ENCODE measurements at places on chromosomes 7 and 10. TPM values are rescaled to one million over a fixed set of nuclear protein-coding genes. Genes with fewer than 3 reads are reported as not detected.

Gene SNX10
- 72.0 TPM for total RNA-seq

Gene PLEKHS1
- total RNA-seq, result 0.41 TPM

Gene TRIM73
- total RNA-seq, result 4.3 TPM

Gene PITX3
- total RNA-seq, result not detected

Gene TRIM74
- total RNA-seq, result 1.3 TPM

DNA sequence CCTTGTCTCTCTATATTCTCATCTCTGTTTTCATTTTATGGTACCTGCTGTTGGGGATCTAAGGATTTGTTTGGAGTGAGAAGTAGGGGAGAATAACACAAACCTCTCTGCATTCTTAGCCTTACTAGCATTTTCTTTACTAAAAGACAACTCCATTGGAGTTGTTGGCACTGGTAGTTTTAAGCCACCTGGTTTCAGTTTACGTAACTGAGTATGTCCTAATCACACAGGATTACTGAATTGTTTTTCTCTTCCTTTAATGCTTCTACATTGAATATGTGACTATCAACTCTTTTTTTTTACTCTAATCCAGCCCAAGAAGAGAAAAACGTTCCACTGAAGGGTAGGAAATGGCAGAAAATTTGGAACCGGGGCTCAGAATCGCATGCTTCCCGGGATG is 30.0 kb upstream of the TRIL start:
- no peaks in the 10 kb centered on the region for H3K4me1 ChIP-seq
- H3K36me3 ChIP-seq, result no peaks in the 10 kb centered on the region
- no peak overlapping the region for H3K27ac ChIP-seq
- H3K4me3 ChIP-seq, result no peak overlapping the region
- H3K27me3 ChIP-seq, result no peaks in the 10 kb centered on the region

GRCh38 chr10:98655492-98655891 is 208.8 kb upstream of the HPS1 start:
- no peak overlapping the region for H3K27ac ChIP-seq
- H3K36me3 ChIP-seq, result no peaks in the 10 kb centered on the region
- H3K27me3 ChIP-seq, result no peaks in the 10 kb centered on the region

DNA sequence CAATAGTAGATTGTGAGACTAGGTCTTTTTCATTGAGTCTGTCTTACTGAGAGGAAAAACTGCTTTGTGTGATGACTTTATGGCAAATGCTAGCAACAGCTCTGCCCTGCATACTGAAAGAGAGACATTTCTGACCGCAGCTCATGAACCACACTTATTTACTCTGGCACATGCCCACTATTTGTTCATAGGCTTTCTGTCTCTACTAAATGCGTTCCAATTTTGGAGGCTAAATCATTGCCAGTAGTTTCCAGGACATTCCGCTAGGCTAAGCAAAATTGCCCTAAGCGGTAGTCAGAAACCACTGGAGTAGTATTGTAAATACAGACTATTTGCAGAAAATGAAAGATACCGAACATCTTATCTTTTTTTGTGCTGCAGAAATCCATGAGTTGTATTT is 55.6 kb upstream of the DLX6 start:
- H3K27ac ChIP-seq, result no peak overlapping the region
- no peak overlapping the region for H3K4me3 ChIP-seq
- H3K27me3 ChIP-seq, result no peaks in the 10 kb centered on the region
- DNase-seq, result peak; percentile 33
- no peaks in the 10 kb centered on the region for H3K36me3 ChIP-seq

DNA sequence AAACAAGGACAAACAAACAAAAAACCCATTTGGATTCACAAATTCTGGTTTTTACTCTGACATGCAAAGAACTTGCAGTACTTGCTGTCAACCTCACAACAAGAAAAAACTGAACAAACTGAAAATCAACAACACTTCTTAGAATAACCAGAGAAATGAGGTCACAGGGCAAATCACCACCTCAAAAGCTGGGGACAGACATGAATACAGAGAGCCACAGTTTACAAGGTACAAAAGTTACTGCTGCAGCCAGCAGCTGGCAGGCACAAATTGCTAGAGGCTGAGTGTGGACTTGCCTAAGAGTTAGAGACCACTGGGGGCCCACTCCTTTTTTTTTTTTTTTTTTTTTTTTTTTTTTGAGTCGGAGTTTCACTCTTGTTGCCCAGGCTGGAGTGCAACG is 15.0 kb upstream of the RNF32 start:
- no peak overlapping the region for H3K4me3 ChIP-seq
- H3K36me3 ChIP-seq, result no peaks in the 10 kb centered on the region
- no peak overlapping the region for H3K27ac ChIP-seq
- no peak for DNase-seq
- no peaks in the 10 kb centered on the region for H3K27me3 ChIP-seq
- no peaks in the 10 kb centered on the region for H3K4me1 ChIP-seq

DNA sequence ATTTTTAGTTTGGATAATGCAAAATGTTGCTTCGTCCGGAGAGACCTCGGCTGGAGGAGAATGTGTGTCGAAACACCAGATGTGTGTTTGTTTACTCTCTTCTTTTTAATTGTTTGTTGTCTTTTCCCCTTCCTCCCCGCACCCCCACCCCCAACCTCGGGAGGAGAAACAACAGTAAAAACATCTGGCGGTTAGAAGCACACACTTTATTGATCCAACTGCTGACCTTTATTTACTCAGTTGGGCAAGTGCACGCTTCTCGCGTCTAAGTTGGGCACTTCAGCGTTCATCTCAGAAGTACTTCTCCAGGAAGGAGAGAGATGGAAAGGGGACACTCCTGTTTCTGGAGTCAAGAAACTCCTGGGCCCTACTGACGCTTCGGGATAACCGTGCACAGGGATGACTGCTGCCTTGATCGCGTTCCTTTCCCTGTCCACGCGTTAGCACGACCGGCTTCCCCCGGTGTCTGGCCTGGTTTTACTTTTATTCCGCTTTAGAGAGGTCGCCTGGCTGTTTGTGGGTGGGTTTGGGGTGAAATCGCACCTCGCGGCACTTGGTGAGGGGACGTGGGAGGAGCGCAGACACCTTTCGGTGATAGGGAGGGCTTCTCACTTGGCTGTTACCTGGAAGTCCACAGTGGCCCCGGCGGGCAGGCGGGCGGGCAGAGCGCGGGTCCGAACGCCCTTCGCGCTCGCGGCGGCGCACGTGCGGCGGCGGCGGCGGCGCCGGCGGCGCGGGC is 168.3 kb upstream of the PPP1R3A start:
- DNase-seq, result no peak
- peak overlapping the region; percentile 69 for H3K4me3 ChIP-seq
- no peaks in the 10 kb centered on the region for H3K36me3 ChIP-seq
- H3K4me1 ChIP-seq, result peaks cover 12% of the 10 kb centered on the region

- H3K4me1 ChIP-seq, result peaks cover 3% of the 10 kb centered on the region
- peak overlapping the region; percentile 23 for H3K27ac ChIP-seq
- H3K4me3 ChIP-seq, result no peak overlapping the region
- no peaks in the 10 kb centered on the region for H3K36me3 ChIP-seq
- DNase-seq, result no peak
- no peaks in the 10 kb centered on the region for H3K27me3 ChIP-seq
Observed at GRCh38 chr7:30804078-30804661, 33.0 kb downstream of the MINDY4 start.

- DNase-seq, result no peak
- no peak overlapping the region for H3K27ac ChIP-seq
- no peak overlapping the region for H3K4me3 ChIP-seq
- no peaks in the 10 kb centered on the region for H3K4me1 ChIP-seq
- no peaks in the 10 kb centered on the region for H3K27me3 ChIP-seq
- no peaks in the 10 kb centered on the region for H3K36me3 ChIP-seq
Observed at GRCh38 chr10:9028231-9028630, 973.7 kb downstream of the GATA3 start.

GRCh38 chr10:74991435-74991834 is 120.0 kb upstream of the SAMD8 start:
- H3K36me3 ChIP-seq, result peaks cover 6% of the 10 kb centered on the region
- no peak overlapping the region for H3K4me3 ChIP-seq
- H3K27me3 ChIP-seq, result no peaks in the 10 kb centered on the region
- no peak overlapping the region for H3K27ac ChIP-seq
